ENCODE measurements at places on chromosomes 1 and 21.

GRCh38 chr1:27525296-27526272 is 35.6 kb upstream of the WASF2 start:
- DNase-seq, result peak; percentile 78

GRCh38 chr1:218835609-218836008 is 338.1 kb upstream of the LYPLAL1 start:
- DNase-seq, result no peak

GRCh38 chr21:15894596-15894995 is 164.8 kb downstream of the USP25 start:
- no peak for DNase-seq

DNA sequence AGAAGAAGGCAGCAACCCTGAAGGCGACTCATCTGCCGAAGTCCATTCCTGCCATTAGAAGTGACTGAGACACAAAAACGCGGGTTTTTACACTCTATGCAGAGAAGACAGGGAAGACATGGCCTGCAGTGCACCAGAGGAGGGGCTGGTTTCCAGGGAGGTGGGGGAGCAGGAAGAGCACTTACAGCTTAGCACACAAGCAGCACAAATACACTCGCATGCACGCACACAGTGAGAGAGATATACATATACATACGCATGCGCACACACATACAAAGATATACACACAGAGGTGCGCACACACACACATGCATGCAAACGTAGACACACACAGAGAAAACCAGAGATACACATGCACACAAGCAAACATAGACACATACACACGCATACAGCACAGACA is 210.9 kb upstream of the CSF3R start:
- no peak for DNase-seq

DNA sequence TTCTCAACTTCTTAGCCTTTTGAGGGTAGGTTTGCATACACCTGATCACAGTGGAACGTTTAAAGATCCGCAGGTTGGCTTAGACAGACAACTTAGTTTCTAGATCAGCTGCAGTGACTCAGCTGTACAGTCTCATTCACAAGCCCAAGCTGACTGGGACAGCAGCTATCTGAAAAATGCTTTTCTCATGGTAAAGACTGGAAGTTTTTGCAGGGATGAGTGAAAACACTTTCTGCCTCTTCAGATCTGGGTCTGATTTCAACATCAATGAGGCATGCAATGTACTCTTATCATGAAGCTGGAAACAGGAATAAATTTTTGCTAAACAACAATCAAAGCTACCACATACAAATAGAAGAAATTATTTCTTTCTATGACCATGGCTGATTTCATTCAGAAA is 61.1 kb upstream of the PTBP2 start:
- DNase-seq, result no peak

DNA sequence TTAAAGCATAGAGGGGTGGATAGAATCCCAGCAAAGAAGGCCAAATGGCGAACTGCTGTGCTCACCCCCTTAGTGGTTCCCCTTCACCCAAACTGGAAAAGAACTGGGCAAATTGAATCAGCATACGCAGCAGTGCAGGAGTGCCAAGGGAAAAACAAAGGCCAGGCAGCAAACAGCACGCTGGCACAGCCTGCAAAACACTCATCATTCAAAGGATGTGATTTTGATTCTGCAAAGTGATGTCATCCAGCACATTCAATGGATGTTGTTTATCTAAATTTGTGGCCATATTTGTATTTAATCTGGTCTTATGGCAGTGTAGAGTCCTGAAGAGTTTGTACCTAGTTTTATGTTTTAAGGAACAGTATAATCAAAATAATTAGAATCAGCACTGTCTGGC is 71.8 kb upstream of the ECE1 start:
- no peak for DNase-seq

- DNase-seq, result no peak
Measured at GRCh38 chr1:212433577-212434462, 1.1 kb downstream of the NENF start.

DNA sequence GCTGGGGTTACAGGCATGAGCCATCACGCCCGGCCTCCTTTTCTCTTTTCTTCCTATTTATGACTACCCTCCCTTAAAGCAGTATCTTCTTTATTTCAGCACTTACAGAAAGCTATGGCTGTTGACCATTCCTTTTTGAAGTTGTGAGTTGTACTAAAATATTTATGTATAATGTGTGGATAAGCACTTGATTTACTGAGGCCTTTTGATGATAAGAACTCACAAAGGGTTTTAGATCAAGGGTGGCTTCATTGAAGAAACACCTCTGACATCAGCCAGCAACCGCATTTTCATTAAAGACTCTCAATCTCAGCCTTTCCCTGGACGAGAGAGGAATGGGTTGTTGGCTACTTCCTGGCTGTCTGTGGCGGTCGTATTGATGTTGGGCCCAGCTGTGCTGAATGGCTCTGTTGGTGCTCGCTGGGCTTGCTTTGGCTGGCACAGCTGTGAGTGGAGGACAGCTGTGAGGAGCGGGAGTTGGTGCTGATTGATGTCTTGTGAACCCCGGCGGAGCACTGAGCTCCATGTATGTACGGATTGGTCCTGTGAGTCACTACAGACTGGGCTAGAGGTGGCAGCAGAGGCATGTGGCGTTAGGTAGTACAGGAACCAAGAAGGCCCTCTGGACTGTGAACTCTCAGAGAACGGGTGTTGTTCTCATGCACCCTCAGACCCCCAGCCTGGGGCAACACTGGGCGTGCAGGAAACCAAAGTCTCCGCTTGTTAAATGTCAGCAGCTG is 208.8 kb downstream of the KIF26B start:
- no peak for DNase-seq

GRCh38 chr1:236156512-236157208 is 14.3 kb downstream of the GPR137B start:
- no peak for DNase-seq

DNA sequence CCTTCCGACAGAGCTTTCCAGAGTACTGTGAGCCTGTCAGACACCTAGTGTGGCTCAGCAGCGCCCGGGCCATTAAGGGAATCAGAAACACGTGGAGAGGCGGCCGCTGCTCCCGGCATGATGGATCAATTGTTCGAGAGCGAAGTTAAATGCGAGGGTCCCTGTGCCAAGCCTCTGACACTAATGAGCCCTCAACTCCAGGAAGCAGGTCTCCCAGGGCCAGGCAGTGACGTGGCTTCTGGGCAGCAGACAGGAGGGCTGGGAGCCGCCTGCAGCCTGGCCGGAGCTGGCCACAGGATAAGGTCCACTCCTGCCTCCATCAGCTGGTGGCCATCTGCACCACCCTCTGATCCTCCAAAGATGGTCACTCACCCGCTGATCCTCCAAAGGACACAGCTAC is 67.5 kb upstream of the CLDN14 start:
- no peak for DNase-seq

DNA sequence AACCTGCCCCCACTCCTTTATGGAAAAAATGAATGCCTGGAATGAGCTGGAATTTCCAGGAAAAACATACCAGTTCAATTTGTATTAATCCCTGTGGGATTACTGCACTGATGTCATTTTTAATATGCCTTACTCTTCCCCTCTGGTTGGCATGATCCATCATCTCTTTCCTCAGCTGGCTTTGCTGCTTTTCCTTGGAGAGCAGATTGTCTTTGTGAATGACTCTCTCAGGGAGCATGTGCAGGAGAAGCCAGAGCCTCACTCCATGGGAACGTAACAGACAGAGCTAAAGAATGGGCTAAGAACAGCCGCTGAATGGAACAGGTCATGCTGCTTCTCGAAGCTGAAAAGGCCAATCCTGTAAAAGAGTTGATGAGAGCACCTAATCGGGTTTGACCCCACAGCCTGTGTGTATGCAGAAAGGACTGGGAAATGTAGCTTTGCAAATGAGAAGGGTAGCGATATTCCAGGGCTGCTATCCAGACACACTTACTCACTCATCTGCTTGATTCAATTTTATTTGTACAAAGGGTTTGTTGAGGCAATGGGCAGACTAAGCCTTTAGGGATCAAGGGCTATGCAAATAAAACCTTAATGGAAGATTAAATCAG is 20.7 kb downstream of the PHC2 start:
- DNase-seq, result peak; percentile 84

- DNase-seq, result no peak
Measured at GRCh38 chr1:107704911-107705310, 260.1 kb downstream of the VAV3 start.

- DNase-seq, result peak; percentile 15
Measured at GRCh38 chr1:231584117-231584516, 42.5 kb upstream of the DISC1 start.

Measured in skin of body (tissue), 3 donors.